ENCODE measurements at places on chromosomes 7 and 10.

DNA sequence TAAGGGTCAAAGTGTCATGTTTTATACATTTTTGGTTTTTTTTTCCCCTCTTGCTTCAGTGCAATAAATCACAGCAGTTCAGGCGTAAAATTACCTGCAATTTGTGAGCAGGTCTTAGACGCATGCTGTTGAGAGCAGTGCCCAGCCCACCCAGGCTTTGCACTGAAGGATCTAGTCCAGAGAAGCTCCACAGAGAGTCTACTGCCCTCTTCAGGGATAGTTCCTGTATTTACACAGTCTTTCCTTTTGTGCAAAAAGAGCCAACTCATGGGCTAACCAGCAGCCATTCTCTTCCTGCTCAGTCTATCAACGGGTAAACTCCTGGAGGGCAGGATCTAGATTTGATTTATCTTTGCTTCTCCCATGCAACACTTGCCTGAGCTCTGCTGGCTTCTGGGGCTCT is 82.2 kb upstream of the NAMPT start:
- H3K4me1 ChIP-seq, result no peaks in the 10 kb centered on the region
- no peaks in the 10 kb centered on the region for H3K27me3 ChIP-seq
- no peak for DNase-seq
- H3K36me3 ChIP-seq, result no peaks in the 10 kb centered on the region

DNA sequence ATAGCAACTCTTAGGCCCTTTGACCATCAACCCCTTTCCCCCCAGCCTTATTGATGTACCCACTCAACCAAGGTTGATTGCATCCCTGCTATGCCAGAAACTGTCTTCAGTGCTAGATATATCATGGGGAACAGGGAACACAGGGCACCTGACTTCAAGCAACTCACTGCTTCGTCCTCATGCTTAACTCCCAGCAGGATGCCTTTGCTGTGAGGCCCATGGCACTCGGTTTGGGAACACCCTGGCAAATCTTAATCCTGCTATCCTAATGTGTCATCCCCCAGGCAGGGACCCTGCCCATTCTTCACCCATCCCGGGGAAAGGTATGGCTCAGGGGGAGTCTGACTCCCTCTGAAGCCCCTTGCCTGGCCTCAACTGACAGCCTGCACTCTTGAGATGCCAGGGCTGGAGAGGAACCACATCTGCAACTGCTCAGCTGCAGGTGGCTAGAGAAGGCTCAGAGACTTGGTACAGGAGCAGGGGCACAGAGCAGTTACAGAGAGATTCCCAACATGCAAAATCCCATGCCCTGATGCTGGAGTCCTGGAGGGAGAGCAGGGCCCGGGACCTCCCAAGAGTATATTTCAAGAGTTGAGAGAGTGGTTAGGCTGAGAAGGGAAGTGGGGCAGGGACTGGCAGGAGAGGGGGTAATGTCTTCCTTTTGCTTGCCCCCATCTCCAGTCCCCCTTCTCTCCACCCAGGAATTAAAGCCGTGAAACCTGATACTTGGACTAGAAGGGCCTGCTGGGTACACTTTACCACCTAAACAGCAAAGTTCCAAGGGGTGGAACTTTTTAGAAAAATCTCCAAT is 2.4 kb upstream of the UNC5B start:
- peaks cover 17% of the 10 kb centered on the region for H3K27me3 ChIP-seq
- DNase-seq, result no peak
- peaks cover 16% of the 10 kb centered on the region for H3K4me1 ChIP-seq
- no peak overlapping the region for H3K4me3 ChIP-seq
- H3K36me3 ChIP-seq, result no peaks in the 10 kb centered on the region

DNA sequence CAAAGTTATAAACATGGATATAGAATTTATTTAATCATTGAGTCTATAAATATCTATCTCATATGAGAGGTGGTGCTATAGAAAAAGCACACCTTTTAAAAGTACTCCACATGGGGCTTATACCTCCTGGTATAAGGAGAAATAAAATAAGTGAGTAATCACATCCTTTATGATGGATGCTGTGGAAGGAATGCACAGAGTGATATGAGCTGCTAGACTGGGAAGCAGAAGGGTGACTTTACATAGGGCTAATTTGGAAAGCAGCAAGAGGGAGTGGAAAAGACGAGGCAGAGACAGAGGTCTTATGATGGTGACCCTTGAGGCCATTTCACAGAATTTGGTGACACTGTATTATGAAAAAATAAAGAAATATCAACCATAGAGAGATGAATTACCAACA is 59.4 kb upstream of the AHR start:
- no peak overlapping the region for H3K27ac ChIP-seq
- DNase-seq, result no peak

- no peak overlapping the region for H3K27ac ChIP-seq
- no peaks in the 10 kb centered on the region for H3K36me3 ChIP-seq
- H3K27me3 ChIP-seq, result no peaks in the 10 kb centered on the region
- H3K4me1 ChIP-seq, result no peaks in the 10 kb centered on the region
- no peak for DNase-seq
These were observed 21.6 kb downstream of the HIP1 start for GRCh38 chr7:75716992-75717626.
